Endothelial cell of umbilical vein (primary cell): ENCODE measurements at places on chromosomes 3 and 15.

DNA sequence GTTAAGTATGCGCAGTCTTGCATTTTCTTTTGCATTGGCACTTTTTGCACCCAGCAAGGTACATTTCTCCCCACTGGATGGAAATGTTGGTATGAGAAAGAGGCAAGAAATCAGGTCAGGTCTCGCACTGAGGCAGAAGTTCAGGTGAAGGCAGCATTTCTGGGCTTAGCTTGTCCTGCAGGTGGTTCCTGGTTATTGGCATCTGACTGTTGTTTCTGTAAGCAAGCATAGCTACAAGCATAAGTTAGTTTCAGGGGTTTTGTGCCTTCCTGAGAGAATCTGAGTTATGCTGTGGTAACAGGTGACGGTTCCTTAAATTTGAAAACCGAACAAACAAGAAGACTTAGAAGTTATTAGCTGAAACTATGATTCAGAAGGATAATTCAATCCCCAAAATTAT, 139.4 kb upstream of the GRM7 start:
- no peak for DNase-seq

DNA sequence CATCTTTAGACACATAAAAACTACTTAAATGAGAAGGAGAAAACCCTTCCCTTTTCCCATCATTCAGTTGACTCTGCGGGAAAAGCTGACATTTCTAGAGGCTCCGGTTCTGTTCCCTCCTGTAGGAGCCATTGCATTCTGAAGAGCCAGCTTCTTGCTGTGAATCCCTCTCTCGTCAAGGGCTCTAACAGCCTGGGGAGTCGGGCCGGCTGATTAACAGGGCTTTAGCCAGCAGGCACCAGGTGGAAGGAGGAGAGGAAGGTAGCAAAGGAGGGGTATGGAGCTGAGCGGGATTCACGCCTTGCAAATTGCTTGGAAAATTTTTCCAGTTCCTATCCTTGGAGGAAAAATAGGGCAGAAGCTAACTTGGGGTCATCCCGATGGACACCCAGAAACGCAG, 108.3 kb upstream of the UBE2E1 start:
- DNase-seq = no peak

DNA sequence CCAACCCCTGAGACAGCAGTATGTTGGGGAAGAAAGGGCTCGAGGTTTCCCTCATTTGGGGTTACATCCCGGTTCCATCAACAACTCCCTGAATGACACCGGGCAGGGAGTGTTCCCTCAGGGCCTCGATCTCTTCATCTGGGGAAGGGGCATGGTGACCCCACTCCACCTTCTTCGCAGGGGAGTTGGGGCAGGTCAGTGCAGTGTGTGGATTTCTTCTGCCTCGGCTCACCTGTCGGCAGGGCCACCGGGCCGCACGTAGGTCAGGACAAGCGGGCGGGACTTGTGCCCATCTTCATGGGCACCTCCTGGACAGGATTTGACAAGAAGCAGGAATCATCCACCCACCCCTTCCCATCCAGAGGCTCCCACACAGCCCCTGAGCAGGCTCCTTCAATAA, 17.4 kb downstream of the GRIP2 start:
- DNase-seq = no peak

DNA sequence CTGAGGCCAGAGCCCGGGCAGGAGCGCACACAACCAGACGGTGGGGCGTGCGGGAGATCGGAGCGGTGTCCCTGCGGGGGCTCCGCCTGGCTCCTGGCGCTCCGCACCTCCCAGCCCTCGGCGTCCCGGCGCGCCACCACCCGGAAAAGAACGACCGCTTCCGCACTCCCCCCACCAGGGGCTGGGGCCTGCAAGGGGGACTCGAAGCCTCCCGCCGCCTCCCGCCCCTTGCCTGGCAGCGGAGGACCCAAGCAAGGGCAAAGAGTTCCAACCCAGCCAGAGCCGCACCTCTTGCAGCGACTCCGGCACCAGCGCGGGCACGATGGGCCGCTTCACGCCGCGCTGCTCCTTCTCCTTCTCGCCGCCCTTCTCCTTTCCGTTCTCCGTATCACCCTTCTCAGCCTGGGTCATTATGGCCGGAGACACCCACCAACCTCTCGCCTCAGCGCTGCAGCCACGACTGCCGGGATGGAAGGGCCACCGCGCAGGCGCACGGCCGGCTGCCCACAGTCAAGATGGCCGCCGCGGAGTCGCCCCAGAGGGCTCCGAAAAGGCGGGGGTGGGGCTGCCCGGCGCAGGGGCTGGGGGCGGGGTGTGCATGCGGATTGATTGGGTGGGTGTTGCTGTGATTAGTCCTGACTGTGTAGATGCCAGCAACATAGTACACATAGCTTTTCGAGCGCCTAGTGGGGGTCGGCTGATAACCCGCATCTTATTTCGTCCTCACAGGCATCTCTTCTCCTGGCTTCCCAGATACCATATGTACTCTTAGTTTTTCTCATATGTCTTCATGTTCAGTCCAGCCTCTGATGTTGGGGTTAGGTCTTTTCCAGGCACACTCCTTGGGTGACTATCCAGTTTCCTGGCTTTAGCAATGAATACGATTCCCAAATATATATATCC, at the start of gene ACTR8:
Gene ACTR8, minus strand, starts transcription at position 462 of the 903 bp plus-strand sequence. Its CDS starts 51 bp downstream, at position 411.
- DNase-seq = peak; percentile 91

- no peak for DNase-seq
Observed at GRCh38 chr15:50786871-50787270, 21.4 kb upstream of the SPPL2A start.

- DNase-seq = no peak
Observed at GRCh38 chr3:80993241-80993945, 768.1 kb downstream of the GBE1 start.

DNA sequence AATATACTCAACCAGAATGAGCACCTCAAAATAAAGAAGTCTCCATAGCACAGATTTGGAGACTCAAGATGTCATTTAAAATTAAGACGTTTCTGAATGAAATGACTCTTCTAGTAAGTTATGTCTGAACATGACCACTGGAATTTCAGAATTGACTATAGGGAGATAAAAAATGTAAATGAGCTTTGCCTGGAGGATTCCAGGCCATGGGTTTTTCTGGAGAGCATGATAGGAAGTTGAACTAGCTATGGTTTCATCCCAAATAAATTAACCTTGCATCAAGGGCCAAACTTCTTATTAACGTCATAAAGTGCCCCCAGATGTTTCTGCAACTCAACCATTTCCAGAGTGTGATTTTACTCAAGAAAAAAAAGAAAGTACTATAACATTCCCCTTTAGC, 222.6 kb upstream of the NR2F2 start:
- no peak for DNase-seq

- no peak for DNase-seq
Observed at GRCh38 chr15:28959326-28959725, 73.6 kb downstream of the APBA2 start.
